ENCODE measurements at places on chromosomes 4 and X.

DNA sequence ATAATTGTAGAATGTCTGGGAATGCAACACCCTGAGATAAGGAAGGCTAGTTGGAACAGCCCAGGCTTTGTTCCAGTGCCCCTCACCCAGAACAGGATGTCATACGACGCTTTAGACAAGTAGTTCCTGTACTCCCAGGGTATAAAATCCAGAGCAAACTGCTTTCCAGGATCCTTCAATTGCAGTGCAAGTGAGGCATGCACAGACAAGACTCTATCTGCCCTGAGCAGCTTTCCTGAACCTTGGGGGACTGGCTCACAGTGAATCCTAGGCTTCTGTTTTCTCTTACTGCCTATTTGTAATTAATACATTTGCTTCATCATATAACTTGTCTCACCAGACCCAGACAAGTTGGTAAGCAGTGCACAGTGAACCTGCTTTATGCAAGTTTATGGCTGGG is 48.4 kb upstream of the IL9R start:
- no peak for DNase-seq

DNA sequence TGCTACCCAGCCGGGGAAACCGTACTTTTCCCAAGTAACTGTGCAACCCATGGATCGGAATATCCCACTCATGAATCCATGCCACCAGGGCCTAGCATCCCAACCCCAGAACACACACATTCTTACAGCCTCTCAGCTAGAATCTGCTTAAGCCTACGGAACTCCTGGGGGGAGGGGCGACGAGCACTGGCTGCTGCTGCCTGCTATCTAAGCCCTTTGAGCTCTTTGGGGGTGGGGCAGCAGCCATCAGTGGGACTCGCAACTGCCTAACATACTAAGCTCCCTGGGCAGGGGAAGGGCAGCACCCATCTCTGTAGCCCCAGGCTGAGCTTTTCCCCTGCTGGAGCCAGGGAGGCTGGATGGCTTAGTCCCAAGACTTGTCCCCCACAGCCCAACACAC is 28.6 kb downstream of the NUDT10 start:
- no peak for DNase-seq

- DNase-seq = no peak
Observed at GRCh38 chrX:16103625-16104024, 19.7 kb upstream of the GRPR start.

GRCh38 chrX:137032341-137032694 is 1.5 kb downstream of the GPR101 start:
- DNase-seq = no peak

DNA sequence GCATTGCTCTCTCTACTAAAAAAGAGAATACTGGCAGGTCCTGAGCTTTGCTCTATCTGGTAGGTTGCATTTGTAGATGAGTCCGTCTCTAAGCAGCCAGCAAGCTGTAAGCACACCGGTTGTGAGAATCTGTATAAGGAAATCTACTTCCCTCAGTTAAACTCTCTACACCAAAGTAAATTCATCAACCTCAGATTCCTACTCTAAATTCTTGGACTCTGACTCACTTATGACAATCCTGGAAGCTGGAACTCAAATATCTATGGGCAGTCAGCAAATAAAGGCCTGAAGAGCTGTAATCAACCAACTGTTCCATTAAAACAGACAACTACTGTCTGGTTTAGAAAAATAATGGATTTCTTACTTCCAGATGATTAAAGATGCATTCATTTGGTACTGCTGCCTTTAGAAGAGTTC is 37.9 kb downstream of the FAT1 start:
- DNase-seq = no peak

- no peak for DNase-seq
Observed at GRCh38 chr4:137370206-137370633, 162.1 kb downstream of the PCDH18 start.

- no peak for DNase-seq
Observed at GRCh38 chrX:21674430-21675186, 16.5 kb upstream of the KLHL34 start.

GRCh38 chrX:69179380-69179911 is 14.2 kb upstream of the PJA1 start:
- no peak for DNase-seq

GRCh38 chr4:155532373-155533085 is 134.1 kb upstream of the GUCY1A1 start:
- no peak for DNase-seq

DNA sequence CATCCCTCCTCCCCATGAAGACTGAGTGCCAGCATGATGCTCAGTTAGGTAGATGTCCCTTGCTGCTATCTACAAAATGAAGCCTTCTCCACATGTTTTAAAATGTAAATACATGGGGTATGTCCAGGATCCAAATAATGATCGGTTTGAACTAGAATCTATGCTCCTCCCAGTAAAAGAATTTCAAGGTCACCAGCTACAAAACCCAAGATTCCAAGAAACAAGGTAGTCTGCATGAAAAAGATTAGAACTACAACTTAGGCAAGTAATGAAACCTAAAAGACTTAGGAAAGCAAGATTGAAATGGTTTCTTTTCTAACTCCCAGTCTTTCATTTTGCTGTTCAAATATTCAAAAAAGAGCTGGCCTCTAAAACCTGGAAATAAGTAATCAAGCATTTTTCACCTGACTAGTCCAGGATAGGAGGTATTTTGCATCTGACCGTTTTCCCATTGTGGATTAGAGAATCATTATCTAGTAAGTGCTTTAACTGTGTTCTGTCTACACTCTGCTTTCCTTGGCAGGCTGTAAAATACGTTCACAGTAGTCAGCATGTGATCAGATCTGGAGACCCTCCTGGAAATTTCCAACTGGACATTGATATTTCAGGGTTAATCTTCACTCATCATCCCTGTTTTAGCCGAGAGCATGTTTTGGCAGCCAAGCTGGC is 57.4 kb downstream of the CC2D2A start:
- DNase-seq = no peak

DNA sequence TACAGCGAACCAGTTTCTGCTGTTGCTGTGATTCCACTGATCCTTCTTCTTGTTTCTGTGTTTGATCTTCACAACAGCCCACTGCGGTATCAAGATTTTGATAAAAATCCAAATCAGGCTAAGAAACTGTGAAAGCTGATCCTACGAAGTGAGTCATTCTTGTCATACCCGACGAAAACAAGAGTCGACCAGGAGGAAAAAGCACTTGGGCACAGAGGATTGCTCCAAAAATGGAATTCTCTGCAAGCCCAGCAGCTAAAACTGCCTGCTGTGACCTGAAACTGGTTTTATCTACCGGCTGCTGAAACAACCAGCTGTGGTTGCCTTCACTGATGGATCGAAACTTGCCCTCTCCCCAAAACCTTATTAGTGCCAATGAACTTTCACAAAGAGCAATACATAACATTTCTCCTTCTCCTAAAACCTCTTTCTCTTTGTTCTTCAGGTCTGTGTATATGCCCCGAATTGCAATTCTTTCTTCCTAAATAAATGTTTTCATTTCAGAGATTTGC is 607.0 kb upstream of the PRKX start:
- DNase-seq = no peak

GRCh38 chrX:134235236-134235635 is 1.7 kb upstream of the CCDC160 start:
- DNase-seq = no peak

DNA sequence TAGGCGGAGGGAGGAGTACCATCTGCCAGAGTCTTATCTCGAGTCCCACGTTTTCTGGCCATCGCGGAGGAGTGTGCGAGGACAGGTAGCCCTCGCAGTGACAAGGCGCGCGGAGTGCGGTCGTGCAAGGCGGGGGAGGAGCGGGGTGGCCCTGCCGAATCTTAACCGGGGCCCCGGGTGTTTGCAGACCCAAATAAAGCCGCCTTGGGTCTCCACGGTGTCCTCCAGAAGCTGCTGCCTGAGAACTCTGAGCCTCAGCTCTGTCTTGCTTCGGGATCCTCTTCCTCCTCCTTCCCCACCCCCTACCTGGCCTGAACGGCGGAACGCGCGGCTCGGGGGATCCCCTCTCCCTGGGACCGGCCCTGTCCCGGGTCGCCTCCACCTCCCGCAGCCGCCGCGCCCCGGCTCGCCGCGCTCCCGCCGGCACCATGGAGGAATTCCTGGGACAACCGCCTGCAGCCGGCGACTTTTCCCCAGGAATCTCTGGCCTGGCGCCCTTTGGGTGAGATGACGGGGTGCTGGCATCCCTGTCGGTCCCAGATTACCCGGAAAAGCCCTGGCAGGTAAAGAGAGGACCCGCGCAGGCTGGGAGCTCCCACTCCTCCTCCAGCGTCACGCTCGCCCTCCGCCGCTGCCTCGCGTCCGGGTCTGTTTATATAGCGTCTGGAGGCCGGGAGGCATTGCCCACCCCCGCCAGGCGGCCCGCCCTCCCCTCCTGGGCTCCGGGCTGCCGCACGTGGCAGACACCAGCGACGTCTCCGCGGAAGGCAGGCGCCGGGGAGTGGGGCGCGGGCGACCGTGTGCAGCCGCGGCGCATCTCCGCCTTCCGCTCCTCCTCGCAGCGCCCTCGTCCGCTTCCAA is at the start of gene GALNTL6:
Gene GALNTL6, plus strand, starts transcription at position 740 of the 861 bp plus-strand sequence.
- DNase-seq = no peak

GRCh38 chr4:111678479-111678878 is 466.8 kb upstream of the FAM241A start:
- DNase-seq = no peak

- no peak for DNase-seq
Observed at GRCh38 chrX:132533409-132533808, 44.6 kb upstream of the MBNL3 start.

DNA sequence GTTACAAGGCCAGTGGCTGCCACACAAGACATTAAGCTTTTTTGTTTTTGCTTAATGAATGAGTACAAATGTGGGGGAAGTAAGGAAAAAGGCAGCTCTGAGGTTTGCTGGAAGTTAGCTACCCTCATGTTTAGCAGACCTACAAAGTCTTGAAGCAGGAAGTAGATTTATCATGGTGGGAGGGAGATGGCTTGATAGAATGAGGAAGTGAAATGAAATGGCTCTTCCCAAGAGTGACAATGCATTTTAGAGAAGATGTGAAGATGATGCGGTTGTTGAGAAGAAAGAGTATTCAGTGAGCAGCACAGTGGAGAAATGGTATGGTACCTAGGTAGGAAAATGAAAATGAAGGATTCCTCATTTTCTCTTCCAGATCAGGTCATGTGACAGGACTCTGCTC is 108.0 kb downstream of the SLIT2 start:
- no peak for DNase-seq

DNA sequence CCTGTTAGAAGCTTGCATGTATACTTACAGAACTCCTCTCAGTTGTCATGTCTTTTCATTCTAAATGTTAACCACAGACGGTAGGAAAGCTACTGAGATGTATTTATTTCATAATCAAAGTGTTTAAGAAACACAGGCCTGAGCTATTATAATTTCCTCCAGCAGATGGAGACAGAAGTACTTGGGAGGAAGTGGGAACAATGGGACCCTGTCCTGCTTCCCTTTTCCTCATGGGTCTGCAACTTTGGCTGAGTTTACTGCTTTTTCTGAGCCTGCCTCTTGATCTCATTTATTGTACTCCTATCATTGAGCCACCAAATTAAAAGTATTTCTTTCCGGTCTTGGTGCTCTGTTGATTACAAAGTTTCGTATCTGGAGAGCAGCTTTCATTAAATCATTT is 67.7 kb upstream of the SPANXN2 start:
- no peak for DNase-seq

DNA sequence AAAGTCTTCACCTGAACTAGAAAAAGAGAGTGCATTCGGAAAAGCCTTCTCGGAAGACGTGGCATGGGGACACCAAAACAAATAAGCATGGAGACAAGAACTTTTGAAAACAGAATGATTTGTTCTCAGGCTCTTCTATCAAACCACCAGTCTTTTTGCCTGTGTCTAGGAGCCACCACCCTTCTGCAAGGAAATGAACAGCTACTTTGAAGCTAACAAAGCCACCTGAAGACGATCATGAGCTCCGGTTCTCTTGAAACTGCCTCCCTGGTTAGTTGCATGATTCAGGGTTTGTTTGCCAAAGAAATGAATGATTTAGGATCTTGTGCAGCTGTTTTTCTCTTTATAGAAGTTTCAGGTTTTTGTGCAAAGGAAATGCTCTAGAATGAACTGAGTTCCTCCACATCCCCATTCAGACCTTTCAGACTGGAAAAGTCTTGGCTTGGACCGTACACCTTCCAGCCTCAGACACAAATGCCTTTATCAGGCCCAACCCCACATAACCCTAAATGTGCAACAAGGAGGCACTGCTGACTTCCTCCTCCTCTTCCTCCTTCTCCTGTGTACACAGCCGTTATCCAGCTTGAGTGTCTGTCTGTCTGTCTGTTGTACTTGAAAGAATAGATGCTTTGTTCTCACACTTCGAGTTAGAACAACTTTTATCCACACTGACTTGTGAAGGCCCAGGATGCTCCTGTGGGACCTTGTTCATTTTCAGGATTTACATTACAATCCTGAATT is 334.8 kb upstream of the KLF3 start:
- DNase-seq = no peak

DNA sequence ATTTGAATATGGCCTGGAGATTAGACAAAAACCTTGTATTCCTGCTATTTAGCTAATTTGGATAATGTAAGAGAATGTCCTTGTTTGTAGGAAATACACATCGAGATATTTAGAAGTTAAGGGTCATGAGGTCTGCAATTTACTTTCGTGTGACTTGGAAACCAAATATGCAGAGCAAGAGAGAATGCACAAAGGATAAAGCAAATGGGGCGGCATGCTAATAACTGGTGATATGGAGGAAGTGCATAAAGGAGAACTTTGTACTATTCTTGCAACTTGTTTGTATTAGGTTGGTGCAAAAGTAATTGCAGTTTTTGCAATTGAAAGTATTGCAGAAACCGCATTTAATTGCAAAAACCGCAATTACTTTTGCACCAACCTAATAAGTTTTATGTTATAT is 7.2 kb upstream of the CXCR3 start:
- no peak for DNase-seq

GRCh38 chrX:13162772-13163410 is 118.5 kb upstream of the FAM9C start:
- no peak for DNase-seq

- DNase-seq = no peak
Observed at GRCh38 chr4:162853788-162854187, 312.9 kb downstream of the NAF1 start.

GRCh38 chrX:12681047-12681446 is 110.2 kb upstream of the PRPS2 start:
- no peak for DNase-seq

GRCh38 chrX:73446831-73447230 is at the start of gene CDX4:
TSS of gene CDX4 (plus strand) at chrX:73447053. CDS start at chrX:73447254, 201 bp downstream.
- DNase-seq = no peak

DNA sequence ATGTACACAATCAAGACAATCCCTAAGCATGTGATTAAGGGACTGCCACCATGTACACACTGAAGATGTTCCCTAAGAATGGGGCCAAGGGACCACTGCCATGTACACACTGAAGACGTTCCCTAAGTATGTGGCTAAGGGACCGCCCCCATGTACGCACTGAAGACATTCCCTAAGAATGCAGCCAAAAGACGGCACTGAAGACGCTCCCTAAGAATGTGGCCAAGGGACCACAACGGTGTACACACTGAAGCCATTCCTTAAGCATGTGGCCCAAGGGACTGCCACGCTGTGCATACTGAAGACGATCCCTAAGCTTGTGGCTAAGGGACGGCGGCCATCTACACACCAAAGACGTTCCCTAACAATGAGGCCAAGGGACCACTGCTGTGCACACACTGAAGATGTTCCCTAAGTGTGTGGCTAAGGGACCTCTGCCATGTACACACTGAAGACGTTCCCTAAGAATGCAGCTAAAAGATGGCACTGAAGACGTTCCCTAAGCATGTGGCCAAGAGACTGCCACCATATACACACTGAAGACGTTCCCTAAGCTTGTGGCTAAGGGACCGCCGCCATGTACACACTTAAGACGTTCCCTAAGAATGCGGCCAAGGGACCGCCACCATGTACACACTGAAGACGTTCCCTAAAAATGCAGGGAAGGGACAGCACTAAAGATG is 26.4 kb downstream of the DHRSX start:
- DNase-seq = no peak
